AG04450 (cell line): ENCODE measurements at places on chromosomes 13 and 19.

DNA sequence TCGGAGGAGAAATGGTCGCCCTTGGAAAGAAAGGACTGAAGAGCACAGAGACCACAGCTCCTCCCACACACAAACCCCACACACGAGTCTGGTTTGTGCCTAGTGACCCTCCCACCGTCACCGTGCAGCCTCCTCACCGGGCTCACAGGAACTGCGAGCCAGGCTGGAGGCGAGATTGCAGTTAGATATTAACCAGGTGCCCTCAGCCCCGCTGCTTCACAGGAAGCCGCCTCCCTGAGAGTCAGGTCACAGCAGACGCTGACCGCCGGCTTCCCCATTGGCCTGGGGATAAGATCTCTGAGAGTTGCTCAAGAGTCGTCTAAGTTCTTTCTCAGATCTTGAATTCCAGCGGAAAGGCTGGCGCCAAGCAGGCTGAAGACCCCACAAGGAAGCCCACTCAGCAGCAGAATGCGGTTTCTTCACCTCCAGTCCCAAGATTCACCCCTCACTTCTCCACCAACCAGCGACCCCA is 870 bp downstream of the ZNF44 start:
- no peak for DNase-seq

- DNase-seq, result no peak
Measured at GRCh38 chr13:31663880-31664585, 75.3 kb upstream of the RXFP2 start.

DNA sequence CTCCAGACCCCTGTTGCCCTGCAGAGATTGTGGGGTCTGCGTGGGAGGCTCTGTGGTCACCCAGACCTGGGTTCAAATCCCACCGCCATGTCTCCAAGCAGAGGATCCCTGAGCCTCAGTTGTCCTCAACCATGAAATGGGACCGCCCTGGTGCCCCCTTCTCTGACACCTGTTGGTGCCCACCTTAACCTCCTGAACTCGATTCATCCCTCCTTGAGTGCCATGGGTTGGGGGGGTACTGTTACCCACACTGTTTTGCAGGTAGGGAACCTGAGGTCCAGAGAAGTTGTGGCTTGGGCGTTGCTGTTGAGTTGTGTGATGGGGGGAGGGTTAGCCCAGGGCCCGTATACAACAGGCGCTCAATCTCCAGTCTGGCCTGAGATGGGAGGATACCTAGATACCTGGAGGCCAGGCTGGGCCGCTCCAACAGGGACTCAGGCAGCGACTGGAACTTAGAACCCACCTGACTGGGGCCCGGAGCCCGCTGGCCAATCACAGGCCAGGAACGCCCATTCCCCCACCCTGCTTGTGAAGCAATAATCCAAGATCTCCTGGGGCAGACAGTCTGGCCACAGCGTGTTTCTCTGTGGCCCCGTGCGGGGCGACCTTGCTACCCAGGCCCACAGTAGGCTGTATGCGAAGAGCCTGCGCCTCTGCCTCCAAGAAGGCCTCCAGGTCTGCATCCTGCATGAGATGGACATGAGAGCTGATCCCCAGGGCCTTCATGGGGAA is 2.8 kb downstream of the ARID3A start:
- no peak for DNase-seq

DNA sequence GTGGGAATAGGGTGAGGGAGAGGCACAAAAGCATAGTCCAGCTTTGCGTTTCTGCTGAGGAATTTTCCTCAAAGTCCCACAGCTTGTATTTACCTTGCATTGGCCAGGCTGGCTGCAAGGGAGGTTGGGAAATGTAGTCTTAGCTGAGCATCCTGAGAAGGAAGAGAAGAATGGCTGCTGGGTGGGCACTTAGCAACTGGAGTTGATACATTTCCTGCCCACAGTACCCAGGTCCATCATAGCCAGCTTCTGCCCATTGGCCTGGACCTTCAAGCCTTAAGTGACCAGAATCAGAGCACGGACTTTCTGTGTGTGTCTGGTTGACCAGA is 112.4 kb downstream of the SIPA1L3 start:
- no peak for DNase-seq

- no peak for DNase-seq
Measured at GRCh38 chr19:4301590-4302242, 473 bp downstream of the TMIGD2 start.

- DNase-seq, result no peak
Measured at GRCh38 chr13:36068991-36069390, 62.2 kb downstream of the DCLK1 start.

DNA sequence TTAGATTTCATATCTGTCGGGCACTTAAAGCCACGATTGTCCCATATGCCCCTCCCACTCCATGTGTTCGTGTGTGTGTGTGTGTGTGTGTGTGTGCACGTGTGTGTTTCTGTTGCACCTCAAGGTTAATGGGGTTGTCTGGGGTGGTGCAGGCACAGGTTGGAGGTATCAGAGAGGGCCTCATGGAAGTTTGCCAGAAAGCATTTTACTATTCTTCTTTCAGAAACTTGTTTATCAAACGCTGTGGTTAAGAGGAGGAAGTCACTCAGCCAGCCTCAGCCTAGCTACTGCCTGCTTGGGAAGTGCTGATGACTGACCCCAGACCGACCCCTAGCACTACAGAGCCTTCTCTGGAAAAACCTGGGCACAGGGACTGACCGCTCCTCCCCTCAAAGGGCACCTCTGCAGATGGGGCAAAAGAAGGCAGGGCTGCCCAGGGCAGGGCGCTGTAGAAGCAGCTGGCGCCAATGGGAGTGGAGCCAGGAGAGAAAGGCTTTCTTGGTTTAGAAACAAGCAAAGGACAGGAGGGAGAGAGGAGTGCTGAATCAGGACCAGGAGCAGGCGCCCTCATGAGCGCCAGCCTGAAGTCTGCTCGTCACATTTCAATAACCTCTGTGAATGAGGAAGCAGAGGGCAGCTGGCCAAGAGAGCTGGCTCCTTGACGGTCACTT is 3.9 kb downstream of the SIAH3 start:
- no peak for DNase-seq

GRCh38 chr19:53328967-53329366 is 4.6 kb upstream of the ZNF845 start:
- no peak for DNase-seq

DNA sequence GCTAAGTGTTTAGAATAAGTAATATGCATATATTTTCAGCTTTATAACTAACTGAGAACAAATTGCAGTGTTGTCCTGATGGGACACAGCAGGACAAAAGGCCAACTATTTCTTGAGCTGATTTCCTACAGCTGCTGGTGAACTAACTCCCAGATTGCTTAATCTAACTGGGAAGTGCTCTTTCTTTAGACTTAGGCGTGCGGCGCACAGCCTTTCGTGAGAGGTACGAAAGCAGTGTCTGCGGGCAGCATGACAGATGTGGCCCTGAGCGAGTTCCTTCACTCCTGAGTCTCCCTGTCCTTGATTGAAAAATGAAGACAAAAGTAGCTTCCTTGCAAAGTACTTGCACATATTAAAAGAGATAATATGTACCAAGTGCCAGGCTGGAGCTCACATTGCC is 47.3 kb upstream of the NPAS1 start:
- no peak for DNase-seq

DNA sequence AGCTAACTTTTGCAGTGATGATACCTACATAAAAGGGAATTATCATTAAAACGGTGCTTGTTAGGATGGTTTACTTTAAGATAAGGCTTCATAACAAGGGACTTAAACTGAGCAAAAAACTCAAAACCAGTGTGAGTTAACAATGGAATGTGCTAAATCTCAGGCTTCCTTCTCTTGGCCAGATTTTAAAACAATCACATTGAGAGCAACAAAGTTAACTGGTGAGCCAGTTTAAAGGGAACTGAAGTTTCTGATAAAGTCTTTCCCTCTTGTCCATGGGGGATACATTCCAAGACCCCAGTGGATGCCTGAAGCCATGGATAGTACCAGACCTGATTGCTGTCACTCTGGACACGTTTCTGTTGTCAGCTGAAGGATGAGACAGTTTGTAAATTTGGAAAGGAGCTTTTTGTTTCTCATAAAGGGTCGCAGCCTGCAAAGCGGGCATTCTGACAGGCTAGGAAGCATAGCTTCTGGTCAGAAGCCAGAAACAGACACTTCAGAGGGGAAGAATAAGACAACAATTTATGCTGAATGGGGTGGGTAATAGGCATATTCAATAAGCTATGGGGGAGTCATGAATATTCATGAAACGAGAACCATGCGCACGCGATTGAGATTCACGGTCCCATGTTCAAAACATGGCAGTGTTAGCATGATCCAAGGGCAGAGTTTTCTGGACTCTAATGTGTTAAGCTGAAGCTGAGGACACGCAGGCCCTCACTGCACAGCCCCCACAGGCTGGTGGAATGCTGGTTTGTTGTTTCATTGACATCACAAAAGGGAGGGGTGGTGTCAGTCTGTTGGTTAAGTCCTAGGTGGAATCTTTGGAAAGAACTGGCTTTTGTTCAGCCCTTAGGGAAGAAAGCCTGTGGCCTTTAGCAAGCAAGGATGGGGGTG is 150.6 kb upstream of the RNF113B start:
- DNase-seq, result peak; percentile 18

GRCh38 chr19:5282901-5283300 is 57.7 kb downstream of the PTPRS start:
- DNase-seq, result no peak

- no peak for DNase-seq
Measured at GRCh38 chr13:90918536-90918935, 429.0 kb upstream of the MIR17HG start.

DNA sequence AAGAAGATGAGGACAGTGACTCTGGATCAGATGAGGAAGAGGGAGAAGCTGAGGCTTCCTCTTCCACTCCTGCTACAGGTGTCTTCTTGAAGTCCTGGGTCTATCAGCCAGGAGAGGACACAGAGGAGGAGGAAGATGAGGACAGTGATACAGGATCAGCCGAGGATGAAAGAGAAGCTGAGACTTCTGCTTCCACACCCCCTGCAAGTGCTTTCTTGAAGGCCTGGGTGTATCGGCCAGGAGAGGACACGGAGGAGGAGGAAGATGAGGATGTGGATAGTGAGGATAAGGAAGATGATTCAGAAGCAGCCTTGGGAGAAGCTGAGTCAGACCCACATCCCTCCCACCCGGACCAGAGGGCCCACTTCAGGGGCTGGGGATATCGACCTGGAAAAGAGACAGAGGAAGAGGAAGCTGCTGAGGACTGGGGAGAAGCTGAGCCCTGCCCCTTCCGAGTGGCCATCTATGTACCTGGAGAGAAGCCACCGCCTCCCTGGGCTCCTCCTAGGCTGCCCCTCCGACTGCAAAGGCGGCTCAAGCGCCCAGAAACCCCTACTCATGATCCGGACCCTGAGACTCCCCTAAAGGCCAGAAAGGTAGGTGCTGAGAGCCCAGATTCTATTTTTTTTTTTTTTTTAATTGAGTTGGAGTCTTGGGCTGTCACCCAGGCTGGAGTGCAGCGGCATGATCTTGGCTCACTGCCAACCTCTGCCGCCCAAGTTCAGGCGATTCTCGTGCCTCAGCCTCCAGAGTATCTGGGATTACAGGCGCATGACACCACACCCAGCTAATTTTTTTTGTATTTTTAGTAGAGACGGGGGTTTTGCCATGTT is 2.3 kb downstream of the PPP1R15A start:
- no peak for DNase-seq

- peak; percentile 34 for DNase-seq
Measured at GRCh38 chr19:28878862-28879566, 333.9 kb downstream of the UQCRFS1 start.

DNA sequence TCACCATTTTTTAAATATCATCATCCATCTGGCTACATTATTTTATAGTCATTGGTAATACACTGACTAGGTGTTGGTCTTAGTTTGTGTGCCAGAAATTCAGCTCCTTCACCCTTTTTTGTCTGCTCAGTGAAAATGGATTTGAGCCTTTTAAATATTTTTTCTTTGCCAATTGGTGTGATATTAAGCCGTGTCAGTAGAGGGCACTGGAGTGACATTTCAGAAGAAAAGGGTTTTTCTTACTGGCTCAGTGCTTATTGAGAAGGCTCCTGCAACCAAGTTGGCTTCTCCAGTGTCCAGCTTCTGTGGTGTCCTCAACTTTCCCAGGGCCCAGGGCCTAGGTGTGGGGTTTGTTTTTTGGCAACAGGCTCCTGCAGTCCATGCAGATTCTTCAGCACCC is 546.6 kb downstream of the DACH1 start:
- peak; percentile 7 for DNase-seq

DNA sequence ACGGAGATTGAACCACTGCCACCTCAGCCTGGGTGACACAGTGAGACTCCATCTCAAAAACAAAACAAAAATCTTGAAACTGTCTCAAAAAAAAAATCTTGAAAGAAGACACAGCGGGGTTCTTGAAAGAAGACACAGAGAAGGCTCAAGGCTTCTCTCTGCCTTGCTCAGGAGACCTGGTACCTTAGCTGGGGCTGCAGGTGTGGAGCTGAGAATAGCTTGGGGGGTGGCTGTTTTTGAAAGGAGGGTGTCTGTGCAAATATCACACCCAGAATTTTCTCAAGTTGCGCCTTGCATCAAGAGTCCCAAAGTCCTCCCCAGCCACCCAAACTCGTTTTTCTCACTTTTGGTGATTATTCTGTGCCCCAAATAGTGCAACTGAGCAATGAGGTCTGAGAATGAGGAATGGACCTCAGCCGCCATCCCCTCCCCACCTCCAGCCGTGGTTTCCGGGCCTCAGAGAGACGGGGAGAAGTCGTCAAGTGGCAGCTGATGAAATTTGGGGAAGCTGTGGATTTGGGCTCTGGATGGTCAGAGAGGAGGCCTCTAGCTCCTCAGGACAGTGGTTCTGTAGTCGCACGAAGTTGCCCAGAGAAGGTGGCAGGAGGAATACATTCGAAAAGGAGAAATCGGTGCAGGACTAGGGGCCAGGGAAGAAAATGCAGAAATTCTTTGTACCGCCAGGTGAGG is 8.8 kb downstream of the S1PR2 start:
- DNase-seq, result no peak

DNA sequence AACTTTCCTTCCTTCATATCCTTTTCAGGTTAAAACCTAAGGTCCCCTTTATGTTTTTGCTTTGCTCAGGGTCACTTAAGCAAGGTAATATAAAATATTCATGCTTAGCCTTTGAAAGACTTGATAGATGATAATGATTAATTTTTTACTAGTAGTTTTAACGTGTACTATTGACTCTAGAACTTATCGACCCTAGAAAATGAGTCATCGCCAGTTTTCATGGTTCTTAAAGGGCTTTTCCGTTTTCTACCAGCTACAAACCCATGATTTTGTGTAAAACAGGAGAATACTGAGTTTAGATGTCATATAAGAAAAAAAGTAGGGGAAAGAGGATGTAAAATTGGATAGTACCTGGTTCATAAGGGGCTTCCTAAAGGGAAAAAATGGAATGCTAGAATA is 75.7 kb downstream of the DHRS12 start:
- no peak for DNase-seq
